ENCODE measurements at places on chromosomes 4 and X. TPM values are rescaled to one million over a fixed set of nuclear protein-coding genes. Genes with fewer than 3 reads are reported as not detected.
A peak's percentile ranks its signal among the peaks of the same experiment; 100 is the strongest.

GRCh38 chrX:30702736-30703135, 49.5 kb downstream of the GK start:
- no peak for DNase-seq

DNA sequence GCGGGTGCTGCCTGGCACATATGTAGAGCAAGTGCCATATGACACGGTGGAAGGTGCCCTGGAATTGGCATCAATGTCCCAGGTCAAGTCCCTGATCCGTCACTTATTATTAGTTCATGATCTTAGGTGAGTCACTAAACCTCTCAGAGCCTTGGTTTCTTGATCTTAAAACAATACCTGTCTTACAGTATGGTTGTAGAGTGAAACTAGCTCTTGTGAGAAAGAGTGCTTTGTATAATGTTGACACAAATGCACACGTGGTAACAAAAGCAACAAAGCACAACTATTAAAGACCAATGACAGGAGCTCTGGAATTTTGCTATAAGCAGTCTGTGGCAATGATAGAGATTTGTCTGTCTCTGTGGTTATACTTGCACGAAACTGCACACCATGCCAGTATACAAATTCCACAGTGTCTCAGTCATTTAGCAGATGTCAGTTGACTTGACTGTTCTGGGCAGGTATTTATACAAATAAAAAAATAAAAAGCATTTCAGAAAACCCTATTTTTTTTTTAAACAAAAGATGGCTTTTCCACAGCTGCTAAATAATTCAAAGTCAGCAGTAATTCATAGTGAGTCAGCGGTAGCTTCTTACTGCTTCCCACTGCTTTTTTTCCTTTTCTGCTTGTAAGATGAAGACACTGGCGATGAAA, 19.7 kb upstream of the ACSL1 start:
- DNase-seq: no peak

DNA sequence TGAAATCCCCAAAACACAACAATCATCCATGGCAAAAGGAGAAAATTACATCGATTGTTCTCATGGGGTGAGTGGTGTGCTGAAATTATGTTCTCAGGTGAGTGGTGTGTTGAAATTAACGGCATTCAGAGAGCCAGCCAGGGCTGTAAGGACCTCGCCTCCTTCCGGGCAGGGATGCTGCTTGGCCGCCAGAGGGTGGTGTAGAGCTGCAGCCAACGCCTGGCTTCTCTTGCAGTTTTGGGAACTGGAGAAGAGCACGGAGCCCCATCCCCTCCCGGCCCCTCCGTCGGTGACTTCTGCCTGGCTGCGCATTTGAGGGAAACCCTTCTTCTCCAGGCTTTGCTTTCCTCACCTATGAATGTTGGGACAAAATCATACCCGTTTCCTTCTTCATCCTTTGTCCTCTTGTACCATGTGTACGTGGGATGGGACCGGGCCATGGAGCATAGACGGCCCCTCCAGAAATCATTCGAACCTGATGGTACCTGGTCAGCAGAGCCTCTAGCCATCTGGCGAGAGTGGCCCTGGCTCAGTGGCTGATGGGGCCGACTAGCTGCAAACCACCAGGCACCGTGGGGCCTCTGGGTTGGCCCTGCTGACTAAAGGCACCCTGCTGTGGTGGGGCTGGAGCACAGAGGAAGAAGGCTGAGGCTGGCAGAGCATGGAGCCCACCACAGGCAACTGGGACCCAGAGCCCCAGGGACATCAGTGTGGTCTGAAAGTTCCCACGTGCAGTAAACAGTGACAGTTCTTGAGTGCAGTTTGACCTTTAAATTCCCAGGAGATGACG, 28.4 kb downstream of the TRMT44 start:
- peak; percentile 81 for DNase-seq

GRCh38 chr4:47484168-47484567, 907 bp upstream of the ATP10D start:
- DNase-seq: no peak

DNA sequence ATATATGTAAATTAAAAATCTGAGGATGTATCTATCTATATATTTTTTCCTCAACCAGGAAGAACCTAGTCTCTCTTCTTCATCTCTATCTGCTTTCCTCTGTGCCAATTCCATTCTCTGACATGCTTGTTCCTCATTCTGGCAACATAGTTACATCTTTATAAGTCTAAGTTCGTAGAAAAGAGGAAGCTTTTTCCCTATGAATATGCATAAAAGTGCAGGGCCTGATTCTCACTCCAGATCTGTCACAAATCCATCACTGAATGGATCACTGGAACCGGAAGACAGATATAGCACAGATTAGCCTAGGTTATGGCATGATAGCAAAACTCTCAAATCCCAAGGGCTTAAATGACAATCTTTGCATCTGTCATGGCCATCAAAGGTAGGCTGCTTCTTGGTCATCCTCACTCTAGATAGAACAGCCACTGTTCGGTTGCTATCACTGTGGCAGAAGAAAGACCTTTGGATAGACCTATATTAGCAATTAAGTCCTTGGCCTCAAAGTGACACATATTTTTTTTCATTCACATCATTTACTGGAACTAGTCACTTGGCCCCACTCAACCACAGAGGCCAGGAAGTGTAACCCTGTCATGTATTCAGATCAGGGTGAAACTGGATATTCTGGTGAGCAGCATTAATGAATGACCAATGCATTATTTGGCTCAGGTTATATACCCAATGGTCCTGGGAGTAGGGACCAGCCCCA, 22.2 kb downstream of the DTHD1 start:
- DNase-seq: no peak

DNA sequence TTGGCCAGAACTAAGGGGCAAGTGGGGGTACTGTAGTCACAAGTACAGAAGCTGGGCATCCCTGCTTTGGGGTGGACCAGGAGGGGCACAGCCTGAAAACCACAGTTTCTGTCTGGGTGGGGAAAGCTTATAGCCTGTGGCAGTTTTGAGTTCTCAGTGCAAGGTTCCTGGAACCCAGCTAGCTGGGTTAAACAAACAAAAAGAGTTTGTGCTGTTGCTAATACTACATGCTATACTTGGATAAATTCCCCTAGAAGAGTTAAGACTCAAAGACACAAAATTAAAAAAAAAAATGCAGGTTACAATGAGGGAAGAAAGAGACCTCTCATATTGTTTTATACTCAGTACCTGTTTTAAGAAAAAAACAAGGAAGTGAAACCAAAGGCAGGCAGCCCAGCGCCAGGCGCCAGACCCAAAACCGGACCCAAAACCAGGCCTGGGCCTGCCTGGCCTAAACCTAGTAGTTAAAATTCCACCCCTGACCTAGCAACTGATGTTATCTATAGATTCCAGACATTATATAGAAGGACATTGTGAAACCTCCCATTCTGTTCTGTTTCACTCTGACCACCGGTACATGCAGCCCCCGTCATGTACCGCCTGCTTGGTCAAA, 50.8 kb downstream of the SLC2A9 start:
- no peak for DNase-seq

- no peak for DNase-seq
Observed at GRCh38 chr4:83618991-83619645, 83.2 kb downstream of the GPAT3 start.

- no peak for DNase-seq
Observed at GRCh38 chr4:173696011-173696410, 166.0 kb upstream of the HAND2 start.

DNA sequence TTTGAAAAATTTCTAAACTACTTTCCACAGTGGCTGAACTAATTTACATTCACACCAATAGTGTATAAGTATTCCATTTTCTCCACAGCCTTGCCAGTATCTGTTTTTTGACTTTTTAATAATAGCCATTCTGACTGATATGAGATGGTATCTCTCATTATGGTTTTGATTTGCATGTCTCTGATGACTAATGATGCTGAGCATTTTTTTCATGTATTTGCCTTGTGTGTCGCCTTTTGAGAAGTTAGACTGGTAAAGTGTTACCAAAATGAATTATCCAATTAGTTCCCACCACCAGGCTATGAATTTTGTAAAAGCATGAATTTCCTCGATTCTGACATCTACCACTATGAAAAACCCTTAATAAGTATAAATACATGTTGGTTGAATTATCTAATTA, 242.2 kb upstream of the GK2 start:
- DNase-seq: no peak

- no peak for DNase-seq
Observed at GRCh38 chr4:10180603-10180926, 64.0 kb upstream of the WDR1 start.

DNA sequence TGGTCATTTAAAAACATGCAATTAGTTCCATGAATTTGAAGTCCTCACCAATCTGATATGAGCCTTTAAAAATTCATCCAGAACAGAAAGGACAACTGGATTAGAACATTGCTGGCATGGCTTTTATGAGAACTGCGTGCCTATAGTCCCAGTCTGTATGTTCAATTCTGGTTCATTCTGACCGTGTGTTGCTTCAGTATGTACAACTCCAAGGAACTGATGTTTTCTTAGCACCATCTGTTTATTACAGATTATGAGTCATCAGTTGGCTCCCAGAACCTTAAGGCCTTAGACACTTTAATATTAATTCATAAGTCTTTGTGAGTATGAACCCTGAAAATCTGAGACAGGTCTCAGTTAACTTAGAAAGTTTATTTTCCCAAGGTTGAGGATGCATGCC, 115.0 kb downstream of the CEP44 start:
- DNase-seq: no peak

DNA sequence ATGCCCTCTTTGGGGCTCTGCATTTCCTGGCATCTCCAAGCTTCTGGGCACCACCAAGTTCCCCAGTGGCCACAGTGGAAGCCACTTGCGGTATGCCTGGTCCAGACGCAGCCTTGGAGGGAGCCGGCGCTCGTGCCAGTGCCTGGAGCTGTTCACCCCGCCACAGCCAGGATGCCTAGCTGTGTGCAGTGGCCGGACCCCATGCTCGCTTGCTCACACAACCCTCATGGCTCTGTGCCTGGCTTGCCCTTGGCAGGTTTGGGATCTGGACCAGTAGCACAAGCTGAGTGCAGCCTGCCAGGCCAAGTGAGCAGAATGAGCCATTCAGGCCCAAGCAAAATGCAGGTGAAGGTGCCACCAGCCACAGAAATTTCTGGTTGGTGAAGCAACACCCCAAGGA, 283.5 kb downstream of the EVC2 start:
- peak; percentile 20 for DNase-seq

GRCh38 chrX:116009861-116010710, 160.5 kb upstream of the AGTR2 start:
- no peak for DNase-seq

- peak; percentile 30 for DNase-seq
Observed at GRCh38 chrX:1386338-1387127, 5.4 kb downstream of the SLC25A6 start.

DNA sequence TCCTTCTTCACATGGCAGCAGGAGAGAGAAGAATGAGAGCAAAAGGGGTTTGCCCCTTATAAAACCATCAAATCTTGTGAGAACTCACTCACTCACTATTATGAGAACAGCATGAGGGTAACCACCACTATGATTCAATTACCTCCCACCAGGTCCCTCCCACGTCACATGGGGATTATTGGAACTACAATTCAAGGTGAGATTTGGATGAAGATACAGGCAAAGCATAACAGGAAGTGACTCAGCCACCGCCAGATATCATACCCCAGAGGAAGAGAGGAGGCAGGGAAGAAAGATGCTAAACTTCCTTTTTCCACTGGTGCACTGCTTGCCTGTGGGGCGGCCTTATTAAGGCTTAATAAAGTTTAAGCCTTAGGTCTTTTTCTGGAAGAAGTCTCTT, 766.1 kb downstream of the KCTD8 start:
- no peak for DNase-seq

DNA sequence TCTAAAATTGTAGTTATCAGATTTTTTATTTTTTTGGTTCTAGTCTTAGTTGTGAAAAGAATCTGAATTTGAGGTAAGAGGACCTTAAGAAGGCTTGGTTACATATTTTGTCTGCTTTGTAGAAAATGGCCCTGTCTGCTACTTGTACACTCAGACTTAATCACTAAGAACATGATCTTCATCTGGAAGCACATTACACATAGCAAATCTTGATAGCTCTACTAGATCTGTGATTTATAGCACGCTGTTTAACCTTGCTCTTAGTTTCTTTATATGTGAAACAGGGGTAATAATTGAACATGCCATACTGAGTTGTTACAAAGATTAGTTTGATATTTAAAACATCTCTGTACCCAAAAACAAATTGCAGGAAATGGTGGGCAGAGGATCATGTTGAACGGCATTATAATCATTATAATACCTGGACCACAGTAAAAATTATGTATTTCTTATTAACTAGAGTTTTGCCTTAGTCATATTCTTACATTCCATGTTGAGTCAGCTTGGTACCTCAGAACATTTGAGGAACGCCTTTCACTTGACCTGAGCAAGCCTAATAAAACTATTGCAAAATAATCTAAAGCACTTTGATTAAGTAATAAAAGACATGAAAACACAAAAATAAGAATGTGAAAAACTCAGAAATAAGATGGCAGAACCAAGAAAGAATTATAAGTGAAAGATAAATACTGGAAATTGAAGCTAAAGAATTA, 738.0 kb upstream of the AADAT start:
- no peak for DNase-seq

DNA sequence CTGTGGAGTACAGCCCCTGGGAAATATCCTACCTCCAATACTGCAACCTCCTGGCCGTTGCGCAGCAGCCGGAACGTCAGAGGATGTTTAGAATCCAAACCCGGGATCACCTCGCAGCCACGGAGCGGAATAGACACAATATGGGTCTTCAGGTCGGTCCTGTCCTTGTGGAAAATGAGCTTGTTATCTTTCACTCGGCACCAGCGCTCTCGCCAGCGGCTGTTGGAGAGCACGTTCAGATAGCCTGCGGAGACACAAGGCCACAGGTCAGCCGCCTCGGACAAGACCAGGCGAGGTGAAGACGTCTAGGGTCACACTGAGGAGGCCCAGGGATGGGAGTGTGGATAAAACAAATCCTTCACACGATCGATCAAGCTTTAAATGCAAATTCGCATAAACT, 139.3 kb downstream of the AFAP1 start:
- no peak for DNase-seq

GRCh38 chr4:102678695-102679335, 82.0 kb downstream of the MANBA start:
- DNase-seq: no peak

DNA sequence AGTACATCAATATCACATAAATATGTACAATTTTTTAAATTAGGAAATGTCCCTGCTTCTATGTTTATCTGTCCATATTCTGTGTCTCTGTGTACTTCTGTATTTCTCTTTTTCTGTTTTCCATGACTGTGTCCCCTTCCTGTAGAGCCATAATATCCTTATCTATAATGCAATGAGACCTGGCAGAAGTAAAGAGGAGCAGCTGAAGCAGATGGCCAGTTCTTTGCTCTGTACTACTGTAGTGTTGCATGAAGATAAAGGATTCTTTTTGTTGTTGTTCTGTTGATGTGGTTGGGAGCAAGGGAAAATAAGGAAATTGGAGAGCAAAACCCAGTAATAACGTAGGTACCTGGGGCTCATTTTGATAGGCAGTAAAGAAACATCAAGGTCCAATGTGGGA, 301.7 kb downstream of the ADGRL3 start:
- no peak for DNase-seq

GRCh38 chrX:68146054-68146453, 287.2 kb downstream of the OPHN1 start:
- no peak for DNase-seq

The IL15 gene
- total RNA-seq: 7.0 TPM

The DGAT2L6 gene
- total RNA-seq: not detected

The NPNT gene
- 5.8 TPM for total RNA-seq

The COL25A1 gene
- 3.4 TPM for total RNA-seq

The CT45A10 gene
- not detected for total RNA-seq

The PPP1R3F gene
- total RNA-seq: 6.2 TPM

The NWD2 gene
- total RNA-seq: 0.36 TPM
